ENCODE measurements at places on chromosomes 5 and 9.

- peak; percentile 21 for DNase-seq
These were observed 32.3 kb downstream of the PRRX2 start for GRCh38 chr9:129697656-129698253.

GRCh38 chr9:81032831-81033230, 656.5 kb downstream of the TLE1 start:
- no peak for DNase-seq

GRCh38 chr5:173452119-173452905, 124.1 kb upstream of the STC2 start:
- DNase-seq, result no peak

DNA sequence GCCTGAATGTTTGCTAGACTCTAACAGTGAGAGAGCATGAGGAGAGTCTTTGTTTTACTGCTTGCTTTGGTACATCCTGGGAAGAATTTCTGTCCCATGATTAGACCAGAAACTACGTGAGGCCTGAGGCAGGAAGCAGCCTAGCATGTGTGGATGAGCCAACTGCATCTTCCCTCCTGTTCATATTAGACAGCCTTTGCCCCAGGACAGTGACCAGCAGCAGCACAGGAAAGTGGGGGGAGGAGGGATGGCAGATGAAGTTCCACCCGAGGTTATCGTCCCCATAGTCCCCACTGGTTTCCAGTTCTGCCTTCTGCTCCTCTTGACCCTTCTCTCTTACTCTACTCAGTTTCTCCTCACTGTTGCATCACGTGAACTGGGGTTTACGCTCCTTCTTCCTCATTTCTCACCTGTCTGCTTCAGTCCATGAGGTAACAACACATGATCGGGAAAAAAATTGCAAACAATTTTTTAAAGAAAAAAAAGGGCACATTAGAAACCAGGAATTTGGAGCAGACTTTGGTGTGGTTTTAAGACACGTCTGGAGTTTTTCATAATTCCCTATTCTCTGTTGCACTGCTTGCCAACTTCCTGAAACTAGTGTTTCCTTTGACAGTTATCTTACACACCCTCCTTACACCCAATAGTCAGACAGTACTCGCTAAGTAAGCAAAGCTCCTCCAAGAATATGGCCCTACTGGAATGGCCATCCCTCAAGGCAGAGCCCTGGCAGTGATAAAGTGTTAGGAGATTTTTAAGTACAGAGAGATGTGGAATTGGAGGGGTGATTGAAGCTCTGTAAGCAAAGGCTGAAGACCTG, 84.1 kb downstream of the SNX18 start:
- no peak for DNase-seq

- DNase-seq, result no peak
These were observed 190.9 kb downstream of the ICE1 start for GRCh38 chr5:5613261-5613990.
